Fibroblast of skin of abdomen (primary cell): ENCODE measurements at places on chromosomes 1 and 21.
A peak's percentile ranks its signal among the peaks of the same experiment; 100 is the strongest.

- no peak for DNase-seq
These were observed 51.1 kb upstream of the OLIG2 start for GRCh38 chr21:32974653-32975052.

GRCh38 chr1:24900985-24901781 is 28.9 kb downstream of the RUNX3 start:
- no peak for DNase-seq

GRCh38 chr1:182391362-182392049 is at the start of gene GLUL:
GLUL (minus strand) TSS chr1:182391790; CDS start chr1:182388737, 3,053 bp downstream.
- peak; percentile 95 for DNase-seq

DNA sequence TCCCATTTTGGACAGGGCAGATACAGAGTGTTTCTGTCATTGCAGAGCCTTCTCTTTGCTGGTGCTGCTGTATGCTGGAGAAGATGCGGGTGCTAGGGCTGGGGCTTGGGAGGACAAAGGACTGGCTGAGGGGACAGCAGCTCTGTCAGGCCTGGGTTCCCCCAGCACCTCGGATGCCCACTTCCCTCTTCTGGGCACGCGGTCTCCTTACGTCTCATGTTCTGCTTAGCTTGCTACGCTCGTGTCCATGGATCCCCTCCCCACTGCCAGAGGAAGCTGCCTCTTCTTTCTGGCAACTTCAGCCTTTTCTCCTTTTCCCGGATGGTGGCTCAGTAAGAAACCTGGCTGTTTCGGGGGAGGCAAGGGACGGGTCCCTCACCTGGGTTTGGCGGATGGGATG is 75.7 kb downstream of the ARHGEF10L start:
- DNase-seq = no peak

DNA sequence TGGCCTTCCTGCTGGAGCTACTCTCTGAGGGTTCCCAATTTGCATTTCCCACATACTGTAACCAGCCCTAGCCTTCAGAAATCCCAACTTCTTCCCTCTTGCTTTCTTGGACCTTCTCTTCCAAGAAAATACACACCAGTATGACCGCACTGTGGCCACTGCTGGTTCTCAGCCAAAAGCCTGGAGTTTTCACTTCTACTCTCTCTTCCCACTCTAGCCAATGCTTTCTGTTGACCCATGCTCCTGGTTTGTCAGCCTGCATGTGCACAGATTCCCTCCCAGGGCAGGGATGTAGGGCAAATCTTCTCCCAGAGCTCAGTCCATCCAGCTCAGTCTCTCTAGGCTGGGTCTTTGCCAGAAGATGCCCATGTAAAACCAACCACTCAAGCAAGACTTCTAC is 664 bp downstream of the SLAMF1 start:
- no peak for DNase-seq

- DNase-seq = no peak
These were observed 72.2 kb downstream of the ATF6 start for GRCh38 chr1:161838362-161838761.

DNA sequence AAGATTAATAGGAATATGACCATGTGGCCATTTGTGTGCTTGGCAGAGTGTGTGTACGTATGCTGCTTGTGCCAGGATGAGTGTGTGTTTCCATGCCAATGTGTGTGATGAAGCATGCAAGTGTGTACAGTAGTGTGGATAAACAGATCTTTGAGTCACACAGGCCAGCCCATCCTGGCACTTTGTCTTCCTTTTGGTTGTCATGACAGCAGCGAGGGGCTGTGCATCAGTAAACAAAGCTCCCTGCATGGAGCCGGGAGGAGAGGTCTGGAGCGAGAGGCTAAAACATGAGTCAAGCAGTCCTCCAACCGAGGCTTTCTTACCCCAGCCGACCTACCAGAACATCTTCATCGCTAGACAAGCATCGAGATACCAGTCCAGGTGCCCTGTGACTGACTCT is 221.2 kb downstream of the CACNA1E start:
- DNase-seq = no peak

GRCh38 chr1:151972542-151973248 is 21.0 kb downstream of the S100A10 start:
- DNase-seq = peak; percentile 90
